ENCODE measurements at places on chromosomes 7 and 10.

DNA sequence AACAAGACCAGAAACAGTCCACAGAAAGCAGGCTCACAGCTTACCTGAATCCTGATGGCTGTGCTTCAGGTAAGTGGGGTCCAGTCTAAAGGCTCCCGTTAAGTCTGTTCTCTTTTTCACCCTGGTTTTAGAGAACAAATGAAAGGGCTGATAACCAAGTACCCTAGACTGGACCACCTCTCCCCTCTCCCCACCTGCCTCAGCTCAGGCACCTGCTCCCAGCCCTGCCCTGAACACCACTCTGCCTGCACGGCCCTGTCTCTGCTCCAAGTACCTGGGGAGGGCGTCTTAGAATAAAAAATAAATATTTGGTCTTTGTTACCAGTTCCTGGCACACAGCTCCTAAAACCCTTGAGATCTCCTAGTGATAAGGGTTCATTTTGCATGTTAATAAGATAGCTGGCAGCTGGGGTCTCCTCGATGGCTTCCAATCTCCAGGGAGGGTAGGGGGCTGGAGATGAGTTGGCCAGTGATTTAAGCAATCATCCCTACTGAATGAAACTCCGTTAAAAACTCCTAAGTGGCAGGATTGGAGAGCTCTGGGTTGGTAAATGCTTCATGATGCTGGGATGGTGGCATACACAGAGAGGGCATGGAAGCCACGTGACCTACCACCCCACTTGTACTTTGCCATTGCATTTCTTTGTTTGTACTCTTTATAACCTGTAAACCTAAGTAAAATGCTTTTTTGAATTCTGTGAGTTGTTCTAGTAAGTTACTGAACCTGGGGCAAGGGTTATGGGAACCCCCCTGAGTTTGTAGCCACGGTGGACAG lies 29.8 kb upstream of the FIGNL1 start:
- DNase-seq: no peak

DNA sequence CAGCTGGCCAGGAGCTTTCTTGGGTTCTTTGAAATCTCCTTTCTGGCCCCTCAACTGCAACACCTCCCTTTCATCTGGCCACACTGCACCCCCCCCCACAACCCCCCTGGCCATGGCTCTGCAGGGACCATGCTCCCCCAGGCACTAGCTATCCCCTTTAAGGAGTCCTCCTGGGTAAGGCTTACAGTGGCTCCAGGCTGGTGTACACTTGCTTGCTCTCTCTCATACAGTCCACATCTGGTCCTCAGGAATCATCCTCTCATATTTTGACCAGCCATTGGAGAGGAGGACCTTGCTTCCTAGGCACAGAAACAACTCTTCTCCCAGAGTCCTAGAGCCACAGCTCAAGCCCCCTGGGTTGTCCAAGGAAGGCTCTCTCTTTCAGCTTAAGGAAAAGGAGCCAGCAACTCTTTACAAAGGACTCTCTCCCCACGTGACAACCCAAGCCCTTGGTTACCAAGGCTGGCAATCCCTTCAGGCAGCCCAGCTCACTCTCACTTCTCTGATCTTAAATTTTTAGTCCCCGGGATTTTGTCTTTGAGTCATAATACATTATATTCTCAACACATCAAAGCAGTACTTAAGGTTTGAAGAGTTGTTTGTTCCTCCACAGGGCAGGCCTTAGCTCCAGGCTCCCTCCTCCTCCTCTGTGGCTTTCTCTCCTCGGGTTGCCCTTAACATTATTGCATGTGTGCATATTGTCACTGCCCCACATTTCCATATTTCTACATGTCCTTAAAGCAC lies 9.9 kb downstream of the GARIN1A start:
- no peak for DNase-seq

DNA sequence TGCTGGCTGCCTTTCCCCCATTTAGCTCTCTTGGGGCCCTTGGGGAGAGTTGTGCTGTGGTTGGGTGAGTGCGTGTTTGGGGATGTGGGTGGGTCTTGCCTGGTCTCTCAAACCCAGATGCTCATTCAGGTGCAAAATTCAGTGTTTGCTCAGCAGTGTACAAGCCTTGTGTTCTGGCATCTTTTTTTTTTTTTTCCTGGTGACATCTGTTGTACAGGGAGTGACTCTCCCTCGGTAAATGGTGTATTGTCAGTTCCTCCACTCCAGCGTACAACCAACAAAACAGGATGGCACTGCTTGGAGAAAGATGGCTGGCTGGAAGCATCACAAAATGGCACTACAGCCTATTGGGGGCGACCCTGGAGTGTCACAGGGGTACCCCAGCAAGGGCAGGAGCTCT lies 75.5 kb downstream of the LRMDA start:
- DNase-seq: no peak

- DNase-seq: peak; percentile 96
Measured at GRCh38 chr7:43582503-43583423, at the start of gene STK17A. STK17A (plus strand) TSS chr7:43583108; CDS start chr7:43583244, 136 bp downstream.

GRCh38 chr7:43757073-43757720 lies 1.3 kb upstream of the BLVRA start:
- DNase-seq: no peak

DNA sequence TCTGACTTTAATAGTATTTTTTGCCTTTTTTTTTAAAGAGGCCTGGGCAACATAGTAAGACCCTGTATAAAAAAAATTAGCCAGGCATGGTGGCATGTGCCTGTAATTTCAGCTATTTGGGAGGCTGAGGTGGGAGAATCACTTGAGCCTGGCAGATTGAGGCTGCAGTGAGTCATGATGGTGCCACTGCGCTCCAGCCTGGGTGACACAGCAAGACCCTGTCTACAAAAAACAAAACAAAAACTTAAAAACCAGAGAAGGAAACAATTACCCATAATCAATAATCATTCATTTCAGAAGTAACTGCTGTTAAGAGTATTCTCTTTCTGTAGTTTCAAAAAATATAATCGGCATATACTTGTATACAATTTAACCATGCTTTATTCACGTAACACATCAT lies 28.0 kb downstream of the VPS26A start:
- no peak for DNase-seq

- peak; percentile 22 for DNase-seq
Measured at GRCh38 chr10:104521901-104522694, 119.0 kb upstream of the SORCS3 start.

GRCh38 chr10:64546073-64546472 lies 1024.9 kb downstream of the REEP3 start:
- no peak for DNase-seq

- DNase-seq: no peak
Measured at GRCh38 chr10:113127901-113128283, 177.8 kb downstream of the TCF7L2 start.

- peak; percentile 55 for DNase-seq
Measured at GRCh38 chr10:60434418-60435046, 44.9 kb upstream of the ANK3 start.
